ENCODE measurements at places on chromosomes 3 and 15. TPM values are rescaled to one million over a fixed set of nuclear protein-coding genes. Genes with fewer than 3 reads are reported as not detected.

The PRR20G gene
- total RNA-seq = not detected

- no peak for DNase-seq
These were observed 10.0 kb downstream of the DUOX1 start for GRCh38 chr15:45139770-45140169.

The BFSP2 gene
- not detected for total RNA-seq

The IGSF11 gene
- total RNA-seq = not detected
